ENCODE measurements at places on chromosomes 13 and 19. TPM values are rescaled to one million over a fixed set of nuclear protein-coding genes. Genes with fewer than 3 reads are reported as not detected.

GRCh38 chr19:46787331-46788261 lies 798 bp downstream of the SLC1A5 start:
- DNase-seq, result no peak

The PGLYRP2 gene
- total RNA-seq, result not detected

The ZNF578 gene
- not detected for total RNA-seq

The ATP4B gene
- total RNA-seq, result not detected
